B cell (primary cell): ENCODE measurements at places on chromosomes 5 and 9.

DNA sequence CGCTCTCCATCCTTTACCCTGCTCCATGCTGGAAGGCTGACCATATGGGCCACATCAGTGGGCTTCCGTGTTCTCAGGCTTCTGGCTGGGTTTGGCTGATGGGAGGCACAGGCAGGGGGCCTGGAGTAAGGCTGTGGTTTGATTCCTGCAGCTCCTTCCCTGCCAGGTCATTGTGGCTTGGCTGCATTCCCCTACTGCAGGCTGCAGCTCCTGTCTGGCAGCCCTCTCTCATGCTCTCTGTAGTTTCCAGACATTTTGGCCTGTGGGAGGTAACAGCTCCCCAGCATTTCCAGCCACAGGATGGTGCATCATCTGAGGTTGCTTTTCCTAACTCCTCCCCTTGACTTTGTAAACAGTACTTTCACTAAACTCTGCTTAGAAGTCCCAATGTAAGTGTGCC is 102.0 kb upstream of the PTPN3 start:
- DNase-seq, result no peak

GRCh38 chr5:133347039-133347438 is 265.3 kb downstream of the FSTL4 start:
- DNase-seq, result no peak

GRCh38 chr5:99000876-99001275 is 72.1 kb upstream of the CHD1 start:
- DNase-seq, result no peak

DNA sequence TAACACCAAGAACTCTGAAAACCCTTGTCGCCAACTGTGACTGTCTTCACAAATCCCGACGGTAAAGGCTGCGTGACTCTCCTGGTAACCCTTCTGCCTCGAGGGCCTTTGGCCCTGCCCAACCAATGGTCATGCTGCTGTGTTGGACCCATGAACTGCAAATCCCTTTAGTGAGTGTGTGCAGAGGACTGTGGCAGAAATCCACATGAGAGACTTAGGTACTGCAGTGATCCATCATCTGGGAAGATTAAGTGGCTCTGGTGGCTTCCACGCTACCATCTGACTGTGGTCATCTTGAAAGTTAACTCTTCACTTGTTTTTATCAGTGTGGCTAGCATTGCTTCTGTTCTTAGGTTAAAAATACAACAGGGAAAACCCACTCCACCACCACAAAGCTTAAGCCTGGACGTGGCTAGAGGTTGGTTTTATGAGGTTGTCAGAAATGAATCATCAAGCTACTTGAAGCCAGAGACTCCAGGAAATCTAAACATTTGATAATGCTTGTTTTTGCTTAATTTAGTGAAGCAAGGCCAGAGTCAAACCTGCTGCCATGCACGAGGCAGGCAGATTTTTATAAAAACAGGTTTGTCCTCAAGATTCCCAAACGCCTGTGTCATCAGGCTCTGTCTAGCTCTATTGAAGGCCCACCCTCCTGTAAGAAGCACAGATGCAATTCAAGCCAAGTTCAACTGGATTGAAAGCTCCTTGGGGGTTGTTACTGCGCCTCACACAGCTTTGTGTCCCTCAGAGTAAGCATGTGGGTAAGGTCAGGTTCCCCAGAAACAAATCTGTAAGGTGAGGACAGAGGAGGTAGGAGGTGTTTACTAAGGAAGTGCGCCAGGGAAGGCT is 52.7 kb upstream of the ERCC6L2 start:
- DNase-seq, result no peak

DNA sequence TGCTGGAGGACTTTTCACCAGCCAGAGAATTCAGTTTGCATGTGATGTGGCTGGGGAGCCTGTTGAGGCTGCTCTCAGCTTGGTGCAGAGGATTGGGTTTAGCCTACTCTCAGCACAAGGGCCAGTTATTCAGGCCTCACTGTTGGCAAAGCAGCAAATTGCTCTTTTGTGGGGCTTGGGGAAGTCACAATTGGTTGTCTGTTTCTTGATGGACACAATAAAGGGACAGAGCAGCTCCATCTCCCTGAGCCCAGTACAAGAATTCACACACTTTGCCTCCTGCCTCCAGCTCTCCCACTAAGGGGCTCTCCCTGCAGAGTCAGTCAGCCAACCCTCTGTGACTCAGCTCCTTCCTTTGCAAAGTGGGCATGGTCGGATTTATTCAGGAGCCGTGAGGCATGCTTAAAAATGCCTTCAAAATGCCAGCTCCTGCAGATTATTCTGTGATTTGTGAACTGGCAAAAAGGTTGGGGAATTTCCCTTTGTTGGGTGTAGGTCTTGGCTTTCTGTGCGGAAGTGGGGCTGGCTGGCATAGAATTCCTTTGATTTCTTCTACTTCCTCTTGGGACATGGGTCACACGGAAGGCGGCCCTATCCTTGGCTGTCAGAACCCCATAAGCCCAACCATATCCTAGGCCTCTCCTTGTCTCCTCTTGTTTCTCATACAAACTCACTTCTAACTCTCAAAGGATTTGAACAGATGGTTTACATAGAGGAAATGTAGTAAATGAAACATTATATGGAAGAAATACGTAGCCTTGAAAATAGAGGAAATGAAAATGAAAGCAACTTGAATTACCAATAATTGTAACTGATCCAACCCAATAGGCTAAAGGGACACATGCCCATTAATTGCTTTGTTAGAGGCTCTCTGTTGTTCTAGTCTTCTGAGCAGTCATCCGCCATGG is 118.7 kb upstream of the CD180 start:
- DNase-seq, result peak; percentile 47

DNA sequence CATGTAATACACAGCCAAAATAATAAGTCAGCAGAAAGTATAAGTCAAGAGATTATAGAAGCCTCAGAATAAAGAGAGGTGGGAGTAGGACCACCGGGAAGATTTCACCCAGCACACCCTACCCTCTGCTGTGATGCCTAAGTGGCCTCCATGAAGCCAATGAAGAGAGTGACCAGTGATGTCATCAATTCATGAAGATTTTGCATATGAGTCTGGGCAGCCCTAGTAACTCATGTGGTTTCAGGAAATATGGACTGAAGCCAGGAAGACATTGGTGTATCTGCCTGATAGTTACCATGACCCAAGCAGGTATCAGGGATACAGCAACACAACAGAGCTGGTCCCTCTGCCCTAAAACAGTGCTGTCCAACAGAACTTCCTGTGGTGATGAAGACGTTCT is 135.3 kb downstream of the ADAMTS12 start:
- DNase-seq, result no peak
